Coronary artery (tissue), 2 donors: ENCODE measurements at places on chromosomes 1 and 21.

DNA sequence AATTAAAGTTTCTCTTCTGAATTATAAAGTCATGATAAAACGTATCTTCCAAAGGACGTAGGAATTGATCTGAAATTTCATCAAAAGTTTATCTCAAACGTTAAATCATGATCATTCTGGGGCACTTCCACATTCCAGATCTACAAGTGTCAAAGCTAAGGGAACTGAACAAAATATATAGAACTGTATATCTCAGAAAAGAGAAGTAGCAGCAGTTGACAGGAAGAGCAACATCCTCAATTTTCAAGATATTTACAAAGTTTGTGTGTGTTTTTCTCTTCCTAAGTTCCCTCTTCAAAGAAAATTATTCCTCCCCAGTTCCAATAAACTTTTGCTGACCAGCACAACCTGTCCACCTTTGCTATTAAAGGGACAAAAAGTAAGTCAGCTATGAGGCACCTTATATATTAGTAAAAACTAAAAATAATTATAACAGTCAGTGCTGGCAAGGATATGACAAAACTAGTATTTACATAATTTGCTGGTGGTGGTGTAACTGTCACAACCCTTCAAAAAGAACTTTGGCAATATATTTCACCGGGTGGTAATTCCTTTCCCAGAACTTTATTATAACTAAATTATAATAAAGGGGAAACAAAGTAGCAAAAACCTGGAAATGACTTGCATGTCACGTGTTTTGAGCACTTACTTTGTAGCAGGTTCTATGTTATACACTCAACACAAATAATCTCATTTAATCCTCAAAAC lies 38.5 kb upstream of the EYA3 start:
- no peak for DNase-seq

- DNase-seq, result peak; percentile 65
Measured at GRCh38 chr1:145980457-145980994, 15.9 kb downstream of the TXNIP start.

GRCh38 chr21:14711287-14711686 lies 165.2 kb upstream of the SAMSN1 start:
- DNase-seq, result no peak

- no peak for DNase-seq
Measured at GRCh38 chr1:85224295-85224694, 23.5 kb upstream of the SYDE2 start.

DNA sequence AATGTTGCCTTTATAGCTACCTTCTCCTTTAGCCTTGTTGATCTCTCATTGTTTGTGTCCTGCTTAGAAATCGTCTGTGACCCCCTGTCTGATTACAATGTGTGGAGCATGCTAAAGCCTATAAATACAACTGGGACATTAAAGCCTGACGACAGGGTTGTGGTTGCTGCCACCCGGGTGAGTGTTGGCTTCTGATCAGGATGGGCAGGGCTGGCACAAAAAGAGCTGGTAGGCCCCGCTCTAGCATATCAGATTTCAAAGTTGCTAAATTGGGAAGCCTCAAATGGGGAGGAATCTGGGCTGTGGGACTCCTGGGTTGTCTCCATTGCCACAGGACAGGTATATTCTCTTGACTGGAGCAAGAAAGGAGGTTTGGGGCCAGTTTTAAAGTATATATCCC lies 8.4 kb downstream of the NCSTN start:
- no peak for DNase-seq

DNA sequence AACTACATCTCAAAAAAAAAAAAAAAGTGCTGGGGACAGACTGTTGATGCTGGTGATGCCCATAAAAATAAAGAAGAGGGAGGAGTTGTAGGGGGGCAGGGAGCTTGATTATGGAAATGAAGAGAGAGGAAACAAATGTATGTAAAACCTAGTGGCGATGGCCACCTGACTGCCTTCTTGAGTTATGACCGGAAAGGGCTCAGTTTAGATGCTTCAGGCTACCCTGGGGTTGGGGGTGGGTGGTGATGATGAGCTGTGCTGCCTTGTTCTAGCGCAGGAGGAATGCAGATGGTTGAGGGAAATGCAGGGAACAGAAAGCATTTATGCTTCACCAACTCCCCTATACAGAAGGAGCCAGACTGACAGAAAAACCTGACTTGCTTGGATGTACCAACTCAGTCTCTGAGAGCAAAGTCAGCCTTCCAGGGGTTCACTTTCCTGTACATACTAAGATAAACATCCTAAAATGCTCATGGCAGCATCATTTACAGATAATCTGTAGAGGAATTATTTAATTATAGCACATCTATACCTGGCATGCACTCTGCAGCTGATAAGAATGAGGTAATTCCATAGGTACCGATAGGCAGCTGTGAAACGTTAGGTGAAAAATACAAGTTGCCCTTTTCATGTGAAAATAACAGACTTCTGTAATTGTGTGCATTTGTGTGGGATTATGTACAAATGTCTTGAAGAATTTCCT lies 8.0 kb upstream of the BCAR3 start:
- no peak for DNase-seq

GRCh38 chr1:218344814-218345672 lies at the start of gene TGFB2:
Gene TGFB2 (plus strand): TSS chr1:218345336. CDS start chr1:218346702, 1,366 bp downstream.
- peak; percentile 84 for DNase-seq

- DNase-seq, result no peak
Measured at GRCh38 chr1:15316510-15316909, 69.5 kb downstream of the FHAD1 start.

DNA sequence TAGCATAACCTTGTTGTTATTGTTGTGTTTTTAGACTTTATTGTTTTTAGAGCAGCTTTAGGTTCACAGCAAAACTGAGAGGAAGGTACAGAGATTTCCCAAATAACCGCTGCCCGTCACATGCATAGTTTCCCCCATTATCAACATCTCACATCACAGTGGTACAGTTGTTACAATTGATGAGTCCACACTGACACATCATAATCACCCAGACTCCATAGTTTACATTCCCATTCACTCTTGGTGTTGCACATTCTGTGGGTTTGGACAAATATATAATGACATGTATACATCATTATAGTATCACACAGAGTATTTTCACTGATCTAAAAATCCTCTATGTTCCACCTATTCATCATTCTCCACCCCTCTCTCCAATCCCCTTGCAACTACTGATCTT lies 25.9 kb upstream of the TOR3A start:
- DNase-seq, result no peak

DNA sequence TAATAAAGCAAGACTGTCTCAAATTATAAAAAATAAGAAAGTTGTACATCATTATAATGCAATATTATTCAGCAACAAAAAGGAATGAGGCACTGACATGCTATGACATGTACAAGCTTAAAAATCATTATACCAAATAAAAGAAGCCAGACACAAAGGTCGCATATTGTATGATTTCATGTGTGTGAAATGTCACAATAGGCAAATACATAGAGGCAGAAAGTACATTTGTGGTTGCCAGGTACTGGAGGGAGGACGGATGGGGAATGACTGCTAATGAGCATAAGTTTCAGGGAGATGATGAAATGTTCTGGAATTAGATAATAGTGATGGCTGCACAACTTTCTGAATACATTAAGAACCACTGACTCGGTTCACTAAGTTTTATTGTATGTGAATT lies 73.6 kb upstream of the NBPF3 start:
- no peak for DNase-seq

GRCh38 chr1:1337793-1338147 lies 6.7 kb downstream of the TAS1R3 start:
- no peak for DNase-seq

DNA sequence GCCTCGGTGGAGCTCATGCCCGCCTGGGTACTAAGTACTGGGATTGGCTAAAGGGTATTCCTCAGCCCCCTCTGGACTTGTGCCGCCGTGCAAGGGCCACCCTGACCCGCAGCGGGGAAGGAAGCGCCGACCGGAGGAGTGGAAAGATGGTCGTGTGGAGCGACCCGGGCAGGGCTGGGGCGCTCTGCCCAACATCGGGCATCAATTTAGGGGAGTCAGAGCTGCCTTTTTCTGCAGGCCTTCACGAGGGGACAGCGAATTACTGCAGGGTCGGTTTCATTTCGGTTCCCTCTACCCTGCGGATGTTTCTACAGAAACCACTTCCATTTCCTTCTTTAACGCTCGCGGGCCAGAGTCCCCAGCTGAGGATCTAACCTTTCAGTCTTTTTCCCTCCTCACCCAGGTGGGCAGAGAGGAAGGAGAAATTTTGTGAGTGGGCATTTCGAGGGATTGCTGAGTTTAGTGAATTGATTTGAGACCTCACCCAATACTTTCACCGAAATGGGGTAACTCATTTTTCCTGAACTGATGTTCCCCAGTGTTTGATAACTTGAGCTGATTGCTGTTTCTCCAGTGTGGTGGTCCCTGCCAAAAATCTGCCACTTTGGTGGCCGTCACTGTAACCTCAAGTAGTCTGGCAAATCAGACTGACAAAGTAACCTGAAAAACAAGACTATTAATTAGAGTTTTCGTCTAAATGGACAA lies 1.1 kb downstream of the TOR1AIP1 start:
- no peak for DNase-seq

GRCh38 chr1:83698644-83699043 lies 300.3 kb downstream of the TTLL7 start:
- DNase-seq, result no peak

- no peak for DNase-seq
Measured at GRCh38 chr1:164609089-164609488, 50.1 kb downstream of the PBX1 start.

DNA sequence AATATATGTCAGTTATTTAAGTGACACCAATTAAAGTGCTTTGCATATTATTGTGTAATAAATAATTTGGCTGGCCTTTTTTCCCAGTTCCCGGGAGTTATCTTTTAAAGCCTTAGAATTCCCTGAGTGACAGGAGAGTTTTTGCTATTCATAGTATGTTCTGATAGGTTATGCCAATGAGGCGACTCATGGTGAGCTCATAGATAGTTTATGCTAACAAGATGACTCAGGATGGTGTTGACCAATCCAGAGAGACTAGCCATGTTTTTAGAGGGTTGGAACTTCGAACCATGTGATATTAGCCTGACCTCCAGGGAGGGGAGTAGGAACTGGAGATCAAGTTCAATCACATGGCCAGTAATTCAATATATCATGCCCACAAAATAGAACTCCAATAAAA lies 310.8 kb downstream of the USP25 start:
- DNase-seq, result no peak

DNA sequence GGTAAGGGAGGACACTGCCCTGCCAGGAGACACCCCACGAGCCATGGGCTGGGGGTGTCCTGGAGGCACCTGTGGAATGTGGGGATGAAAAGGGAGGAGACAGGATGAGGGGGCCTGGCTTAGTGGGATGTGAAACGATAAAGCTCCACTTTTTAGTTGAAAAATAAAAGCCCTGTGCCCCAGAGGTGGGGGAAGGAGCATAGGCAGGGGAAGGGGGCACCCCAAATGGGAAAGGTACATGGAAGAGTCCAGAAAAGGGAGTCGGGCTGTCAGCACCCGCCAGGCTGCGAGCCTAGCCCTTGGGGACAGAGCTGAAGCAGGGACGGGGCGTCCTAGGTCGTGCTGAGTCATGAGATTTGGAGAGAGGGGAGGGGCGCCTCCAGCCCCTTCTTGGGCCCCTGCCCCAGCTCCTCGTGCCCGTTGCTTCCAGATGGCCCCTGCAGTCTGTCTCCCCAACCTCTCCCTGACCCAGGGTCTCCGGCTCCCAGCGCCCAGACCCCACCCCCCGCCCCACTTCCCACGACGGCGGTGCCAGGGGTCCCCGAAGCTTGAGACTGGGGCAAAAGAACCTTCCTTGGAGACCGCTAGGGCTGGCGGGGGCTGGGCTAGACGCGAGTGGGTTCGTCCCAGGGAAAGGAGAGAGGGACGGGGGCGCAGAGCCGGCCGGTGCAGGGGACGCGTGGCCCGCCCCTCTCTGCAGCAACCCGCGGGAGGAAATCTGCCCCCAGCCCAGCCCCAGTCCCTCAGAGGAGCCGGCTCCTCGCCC lies 795 bp downstream of the SYT2 start:
- DNase-seq, result no peak

DNA sequence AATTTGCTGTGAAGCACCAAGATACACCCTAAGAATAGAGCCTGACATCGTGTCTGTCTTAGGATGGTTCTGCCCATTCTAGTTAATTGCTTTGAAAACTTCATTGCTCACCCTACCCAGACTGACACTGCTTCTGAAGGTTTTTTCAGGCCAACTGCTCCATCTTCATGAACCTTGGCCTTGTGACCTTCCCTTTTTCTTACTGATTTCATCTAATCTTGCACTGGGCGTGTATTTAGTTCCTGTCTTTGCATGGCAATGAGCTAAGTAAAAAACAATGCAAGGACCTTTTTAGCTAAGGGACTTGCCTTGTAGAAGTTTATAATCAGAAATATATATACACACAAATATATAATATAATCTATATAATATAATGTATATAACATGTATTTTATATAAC lies 108.0 kb downstream of the PBX1 start:
- DNase-seq, result no peak
